ENCODE measurements at places on chromosomes 11 and 22.

DNA sequence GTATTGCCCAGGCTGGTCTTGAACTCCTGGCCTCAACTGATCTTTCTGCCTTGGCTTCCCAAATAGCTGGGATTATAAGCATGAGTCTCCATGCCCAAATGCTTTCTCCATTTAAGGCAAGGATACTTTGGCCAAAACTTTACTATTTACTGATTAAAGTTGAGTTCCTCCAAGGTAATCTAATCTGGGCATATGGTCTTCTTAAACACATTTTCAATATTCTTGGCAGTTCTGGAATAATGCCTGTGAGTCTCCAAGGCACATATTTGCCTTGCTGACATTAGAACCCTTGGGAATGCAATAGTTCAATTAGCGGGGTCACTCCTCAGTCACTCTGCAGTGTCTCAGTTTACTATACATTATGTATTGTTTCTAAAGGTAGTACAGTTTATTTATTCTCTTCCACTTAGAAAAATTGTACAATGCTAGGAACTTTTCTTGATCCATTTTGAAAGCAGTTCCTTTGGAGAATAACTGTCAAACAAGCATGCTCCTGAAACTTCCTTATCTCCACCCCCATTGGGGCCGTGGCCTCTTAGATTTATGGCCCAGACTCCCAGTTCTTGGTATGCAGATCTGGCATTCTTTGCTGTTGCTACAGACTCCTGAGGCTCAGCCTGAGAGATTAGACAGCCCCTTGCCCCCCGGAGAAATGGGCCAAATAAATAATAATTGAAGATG lies 13.1 kb upstream of the RAB38 start:
- no peak for DNase-seq

GRCh38 chr11:118922745-118923627 lies 2.7 kb downstream of the BCL9L start:
- DNase-seq: no peak

DNA sequence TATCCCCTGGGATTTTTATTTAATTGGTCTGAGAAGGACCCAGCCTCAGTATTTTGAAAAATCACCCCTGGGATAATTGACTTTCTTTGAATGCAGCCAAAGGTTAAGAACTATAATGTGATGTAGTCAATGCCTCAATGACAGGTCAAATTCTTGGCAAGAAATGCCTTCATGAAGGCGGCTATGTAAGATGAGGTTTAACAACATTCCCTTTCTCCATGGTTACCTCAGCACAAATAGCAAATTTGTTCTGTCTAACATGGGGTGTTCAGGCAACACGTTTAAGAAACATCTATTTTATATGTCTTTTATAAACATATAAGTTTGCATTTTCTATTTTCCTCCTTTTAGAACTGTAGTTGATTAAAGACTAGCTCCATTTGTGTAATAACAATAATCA lies 5.3 kb downstream of the SLN start:
- DNase-seq: no peak

GRCh38 chr11:75884321-75884720 lies 69.3 kb downstream of the UVRAG start:
- DNase-seq: no peak

- DNase-seq: no peak
Measured at GRCh38 chr11:134151083-134151747, 72.6 kb downstream of the NCAPD3 start.

DNA sequence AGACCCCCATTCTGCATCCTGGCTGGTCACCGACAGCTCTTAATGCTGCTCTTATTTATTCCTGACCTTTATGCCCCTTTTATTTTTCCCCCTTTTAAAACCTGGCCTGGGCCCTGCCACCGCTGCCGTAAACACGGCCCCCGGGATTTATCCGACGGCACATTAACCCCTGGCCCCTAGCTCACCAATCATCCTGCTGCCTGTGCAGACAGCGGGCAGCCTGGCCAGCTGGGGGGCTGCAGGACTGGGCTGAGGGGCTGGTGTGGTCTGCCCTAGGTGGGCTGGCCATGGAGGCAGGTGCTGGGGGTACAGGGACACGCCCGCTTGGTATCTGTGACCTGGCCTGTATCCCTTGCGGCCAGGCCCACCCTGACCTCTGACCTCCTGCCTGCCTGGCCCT lies 21.4 kb upstream of the FLRT1 start:
- DNase-seq: no peak
